ENCODE measurements at places on chromosomes 2 and 18.

- no peak for DNase-seq
Measured at GRCh38 chr2:162014751-162015150, 59.3 kb downstream of the DPP4 start.

GRCh38 chr2:172249986-172250385 lies 147.3 kb upstream of the DLX2 start:
- DNase-seq, result no peak

GRCh38 chr2:205235434-205235833 lies 446.9 kb upstream of the NRP2 start:
- no peak for DNase-seq

- DNase-seq, result no peak
Measured at GRCh38 chr2:52395912-52396311, 1364.0 kb upstream of the NRXN1 start.

DNA sequence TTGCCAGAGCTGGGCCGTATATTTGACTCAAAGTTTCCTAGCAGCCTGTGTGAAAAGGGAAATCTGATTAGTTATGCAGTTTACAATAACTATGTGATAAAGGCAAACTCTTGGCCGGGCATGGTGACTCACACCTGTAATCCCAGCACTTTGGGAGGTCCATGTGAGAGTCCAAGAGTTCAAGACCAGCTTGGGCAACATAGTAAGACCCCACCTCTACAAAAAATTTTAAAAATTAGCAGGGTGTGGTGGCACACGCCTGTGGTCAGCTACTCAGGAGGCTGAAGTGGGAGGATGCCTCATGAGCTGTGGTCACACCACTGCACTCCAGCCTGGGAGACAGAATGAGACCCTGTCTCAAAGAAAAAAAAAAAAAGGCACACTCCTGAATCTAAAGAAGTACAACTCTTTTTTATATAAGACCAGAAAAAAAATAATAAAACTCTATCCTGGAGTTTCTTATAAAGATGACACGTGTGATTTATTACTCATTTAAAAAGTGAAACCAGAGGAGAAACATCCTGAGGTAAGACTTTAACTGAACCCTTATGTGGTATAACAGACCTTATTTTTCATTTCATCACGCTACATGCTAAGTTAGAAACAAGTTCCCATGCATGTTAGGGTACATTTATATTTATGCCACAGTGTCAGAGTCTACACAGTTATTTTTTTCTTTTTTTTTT lies 32.6 kb upstream of the KCMF1 start:
- DNase-seq, result no peak

DNA sequence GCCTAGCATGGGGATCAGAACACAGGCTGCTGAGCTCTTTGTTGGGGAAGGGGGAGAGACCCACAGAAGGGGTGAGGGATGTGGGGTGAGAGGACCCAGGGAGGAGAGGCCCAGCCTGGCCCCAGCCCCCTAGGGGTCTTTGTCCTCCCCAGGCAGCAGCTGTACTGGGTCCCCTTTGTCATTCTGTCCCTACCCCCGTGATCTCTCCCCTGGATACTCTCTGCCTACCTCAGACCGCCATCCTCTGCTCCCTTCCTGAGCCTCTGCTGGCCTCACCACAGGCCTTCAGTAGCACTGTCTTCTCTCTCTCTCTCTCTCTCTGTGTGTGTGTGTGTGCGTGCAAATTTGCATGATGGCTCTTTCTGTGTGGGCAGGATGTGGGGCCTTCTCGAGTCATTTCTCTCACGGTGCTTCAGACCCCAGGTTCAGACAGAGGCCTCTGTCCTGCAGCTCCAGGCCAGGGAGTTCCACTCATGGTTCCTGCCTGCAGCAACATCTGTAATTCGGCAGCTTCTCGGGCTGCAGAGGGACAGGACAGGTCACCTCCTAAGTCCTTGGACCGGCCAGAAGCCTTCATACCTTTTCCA lies 1.4 kb downstream of the PSD4 start:
- no peak for DNase-seq

GRCh38 chr2:121006743-121007489 lies 271.2 kb downstream of the GLI2 start:
- DNase-seq, result no peak

GRCh38 chr2:222769446-222769845 lies 91.4 kb upstream of the ACSL3 start:
- no peak for DNase-seq

DNA sequence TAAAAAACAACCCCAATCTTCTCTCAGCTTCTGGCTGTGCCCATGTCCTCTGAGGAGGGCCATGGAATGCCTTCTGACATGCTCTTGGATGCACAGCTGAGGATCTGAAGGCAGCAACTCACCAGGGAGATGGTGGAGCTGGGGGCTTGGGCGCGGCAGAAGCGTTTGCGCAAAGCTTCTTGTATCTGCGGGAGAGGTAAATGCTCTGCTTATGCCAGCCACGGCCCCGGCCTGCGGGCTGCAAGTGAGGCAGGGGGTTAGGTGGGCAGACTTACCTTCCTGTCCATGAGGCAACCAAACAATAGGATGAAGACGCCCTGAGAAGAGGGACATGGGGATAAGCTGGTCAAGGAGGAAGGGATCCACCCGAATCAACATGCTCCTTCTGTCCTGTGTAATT lies 36.0 kb upstream of the SELENOI start:
- no peak for DNase-seq

DNA sequence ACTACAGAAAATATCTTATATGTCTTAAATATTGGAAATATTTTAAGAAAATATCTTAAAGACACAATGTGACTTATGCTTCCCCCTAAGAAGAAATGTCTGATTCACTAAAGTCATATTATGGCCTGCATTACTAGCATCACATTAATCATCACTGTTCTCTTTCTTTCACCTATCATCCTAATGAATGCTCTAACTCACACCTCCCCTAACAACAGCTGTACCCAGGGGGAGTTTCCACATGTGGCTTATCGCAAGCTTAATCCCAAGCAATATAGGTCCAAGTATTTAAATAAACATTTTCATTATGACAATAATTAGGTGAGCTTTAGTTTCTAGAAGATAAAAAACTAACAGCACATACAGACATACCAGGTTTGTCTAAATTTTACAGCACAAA lies 39.6 kb downstream of the REV1 start:
- DNase-seq, result no peak

DNA sequence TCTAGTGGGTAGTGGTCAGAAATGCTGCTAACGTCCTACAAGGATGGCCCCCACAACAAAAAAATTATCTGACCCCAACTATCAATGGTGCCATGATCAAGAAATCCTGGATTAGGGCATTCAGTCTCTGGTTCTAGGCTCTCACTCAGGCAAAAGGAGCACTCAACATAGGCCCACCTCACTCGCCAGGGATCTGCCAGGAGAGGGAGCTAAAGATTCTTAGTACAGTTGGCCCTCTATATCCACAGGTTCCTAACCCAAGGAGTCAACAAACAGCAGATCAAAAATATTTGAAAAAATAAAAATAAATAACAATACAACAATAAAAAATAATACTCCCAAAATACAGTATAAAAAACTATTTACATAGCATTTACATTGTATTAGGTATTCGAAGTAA lies 10.0 kb downstream of the SLC4A5 start:
- no peak for DNase-seq

DNA sequence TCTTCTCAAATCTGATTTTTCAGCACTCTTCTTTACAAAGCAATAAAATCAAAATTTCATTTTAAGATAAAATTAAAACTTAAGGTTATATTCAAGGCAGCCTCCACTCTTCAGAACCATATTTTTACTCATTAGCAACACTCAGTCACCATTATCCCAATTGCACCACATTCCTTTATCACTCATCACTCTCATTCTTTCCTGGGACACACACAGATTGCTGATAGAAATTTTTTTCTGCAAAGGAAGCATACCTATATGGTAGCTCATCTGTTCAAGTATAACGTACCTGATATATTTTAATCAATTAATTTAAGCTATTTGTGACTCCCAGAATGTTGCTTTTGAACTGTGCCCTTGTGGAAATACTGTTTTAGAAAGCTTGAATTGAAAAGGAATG lies 1559.3 kb upstream of the ZEB2 start:
- DNase-seq, result no peak

DNA sequence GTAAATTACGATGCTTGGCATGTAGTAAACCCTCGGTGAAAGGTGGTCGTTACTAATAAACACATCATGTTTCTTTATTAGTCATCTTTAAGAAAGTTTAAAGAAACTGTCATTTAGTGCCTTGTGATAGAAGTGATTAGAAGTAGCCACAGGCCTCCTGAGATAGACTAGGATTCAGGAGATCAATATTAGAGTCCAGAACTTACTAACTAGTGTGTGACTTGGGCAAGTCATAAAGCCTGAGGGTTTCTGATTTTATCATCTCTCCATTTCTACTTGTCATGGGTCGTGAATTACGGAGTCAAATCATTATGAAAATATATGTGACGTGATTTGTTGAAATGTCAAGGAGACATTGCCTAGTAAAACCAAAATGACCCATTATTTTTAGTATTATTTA lies 6.7 kb downstream of the RPE start:
- DNase-seq, result no peak

- DNase-seq, result no peak
Measured at GRCh38 chr2:215137741-215138340, 585 bp downstream of the ABCA12 start.

DNA sequence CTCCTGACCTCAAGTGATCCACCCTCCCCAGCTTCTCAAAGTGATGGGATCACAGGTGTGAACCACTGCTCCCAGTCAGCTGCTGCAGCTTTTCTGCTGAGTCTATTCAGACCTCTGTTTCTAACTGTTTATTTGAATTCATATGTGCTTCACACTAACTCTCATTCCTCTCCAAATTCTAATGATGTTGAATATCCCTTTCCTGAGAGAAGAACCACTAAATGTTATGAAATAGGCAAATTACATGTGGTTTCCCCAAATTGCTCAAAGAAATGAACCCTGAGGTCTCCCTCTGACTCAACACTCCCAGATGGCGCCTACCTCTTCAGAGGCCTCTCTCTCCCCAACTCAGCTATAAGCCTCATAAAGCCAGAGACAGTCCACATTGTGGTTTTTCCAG lies 98.6 kb downstream of the IRS1 start:
- DNase-seq, result no peak

DNA sequence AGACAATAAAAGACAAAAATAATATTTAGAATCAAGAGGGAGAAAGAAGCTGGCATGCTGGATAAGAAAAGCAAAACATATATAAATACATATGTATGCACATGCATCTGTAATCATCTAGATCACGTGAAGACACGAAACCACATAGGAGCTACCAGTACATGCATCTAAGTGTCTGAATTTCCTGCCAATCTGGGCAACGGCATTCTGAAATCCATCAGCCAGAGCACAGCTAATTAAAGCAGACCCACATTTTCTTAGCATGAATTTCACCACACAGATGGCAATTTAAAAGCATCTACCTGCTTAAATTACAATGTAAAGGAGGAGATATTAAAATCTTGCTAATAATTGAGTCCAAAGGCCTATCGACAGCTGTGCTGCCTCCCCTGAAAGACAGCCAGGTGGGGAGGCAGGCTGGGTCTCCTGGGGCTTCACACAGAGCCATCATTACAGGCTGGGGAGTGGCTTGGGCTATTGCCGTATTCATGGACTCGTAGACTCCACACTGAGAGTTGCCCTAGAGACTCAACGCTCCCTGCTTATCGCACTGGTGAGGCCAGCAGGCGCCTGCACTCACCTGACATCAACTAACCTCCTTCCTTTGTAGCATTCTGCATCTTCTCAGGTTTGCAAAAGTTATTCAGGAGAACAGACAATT lies 272.5 kb upstream of the PXDN start:
- no peak for DNase-seq

- DNase-seq, result no peak
Measured at GRCh38 chr18:42192251-42193248, 237.5 kb downstream of the PIK3C3 start.

- no peak for DNase-seq
Measured at GRCh38 chr18:24270937-24271380, 126.7 kb downstream of the OSBPL1A start.

- DNase-seq, result no peak
Measured at GRCh38 chr2:182259629-182260150, 167.1 kb downstream of the PDE1A start.

- DNase-seq, result no peak
Measured at GRCh38 chr18:42781298-42781815, 334.1 kb downstream of the RIT2 start.

DNA sequence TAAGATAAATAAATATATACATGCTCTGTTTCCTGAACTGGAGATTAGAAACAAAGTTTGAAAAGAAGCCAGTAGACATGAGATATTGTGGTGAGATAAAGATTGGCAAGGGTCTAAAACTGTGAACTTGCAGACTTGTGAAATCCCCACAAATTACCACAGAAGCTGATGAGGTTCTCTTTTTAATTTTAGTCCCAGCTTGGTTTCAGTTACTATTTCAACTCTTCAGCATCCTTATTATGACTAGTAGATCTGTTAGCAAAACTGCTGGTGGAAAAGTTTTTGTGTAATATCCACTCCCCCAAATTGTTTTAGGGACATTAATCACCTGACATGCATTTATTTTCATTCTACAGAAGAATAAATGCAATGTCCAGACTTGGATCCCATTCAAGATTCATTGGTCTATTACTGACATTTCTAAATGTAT lies 20.8 kb downstream of the RASGRP3 start:
- no peak for DNase-seq

Data from stimulated activated CD4-positive, alpha-beta T cell treated with anti-CD3 and anti-CD28 coated beads, Interleukin-1b, Interleukin-23, amount 100 ng/mL, for 1 hour (primary cell).